ENCODE measurements at places on chromosomes 12 and 14. TPM values are rescaled to one million over a fixed set of nuclear protein-coding genes. Genes with fewer than 3 reads are reported as not detected.

The TMEM30B gene
- total RNA-seq: not detected

The KRT78 gene
- not detected for total RNA-seq

The PTGDR gene
- not detected for total RNA-seq

The OVCH1 gene
- not detected for total RNA-seq

The TMEM52B gene
- not detected for total RNA-seq

The OR6C6 gene
- total RNA-seq: not detected

The NINJ2 gene
- 3.6 TPM for total RNA-seq

The LRRK2 gene
- 59.9 TPM for total RNA-seq

The JAG2 gene
- total RNA-seq: 0.44 TPM

The MUCL1 gene
- not detected for total RNA-seq

The PIK3C2G gene
- not detected for total RNA-seq

The AQP5 gene
- total RNA-seq: not detected

The CD163 gene
- 0.07 TPM for total RNA-seq

The GPR65 gene
- total RNA-seq: 13.7 TPM

The GRIN2B gene
- not detected for total RNA-seq

The LMO3 gene
- total RNA-seq: not detected

The FGF6 gene
- not detected for total RNA-seq

The RARG gene
- total RNA-seq: 7.5 TPM

The CFAP54 gene
- total RNA-seq: 0.44 TPM

The PSMB11 gene
- total RNA-seq: not detected

The CCDC177 gene
- not detected for total RNA-seq

The HAL gene
- 0.66 TPM for total RNA-seq

The PLCZ1 gene
- total RNA-seq: not detected

The DIO2 gene
- not detected for total RNA-seq

The LAG3 gene
- 0.12 TPM for total RNA-seq

The LRIG3 gene
- total RNA-seq: not detected
